Skin of body (tissue), 3 donors: ENCODE measurements at places on chromosomes 6 and 20. TPM values are rescaled to one million over a fixed set of nuclear protein-coding genes. Genes with fewer than 3 reads are reported as not detected.

DNA sequence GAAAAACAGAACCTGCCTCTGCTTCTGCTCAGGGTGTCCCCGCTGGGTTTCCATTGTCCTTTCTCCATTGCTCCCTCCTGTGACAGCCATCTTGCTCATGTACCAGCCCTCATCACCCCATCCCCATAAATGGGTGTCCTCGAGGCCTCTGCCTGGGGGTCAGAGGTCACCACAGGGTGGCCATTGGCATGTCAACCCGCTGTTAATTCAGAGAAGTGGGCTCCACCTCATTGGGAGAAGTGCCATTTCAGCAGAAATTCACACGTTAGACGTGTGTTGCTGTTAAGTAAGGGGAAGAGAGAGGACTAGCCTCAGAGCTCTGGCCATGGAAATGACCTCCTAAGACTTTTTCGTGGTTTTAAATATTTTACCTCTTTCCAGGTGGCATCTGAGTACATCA lies 71.9 kb downstream of the PTPN1 start:
- DNase-seq, result no peak

DNA sequence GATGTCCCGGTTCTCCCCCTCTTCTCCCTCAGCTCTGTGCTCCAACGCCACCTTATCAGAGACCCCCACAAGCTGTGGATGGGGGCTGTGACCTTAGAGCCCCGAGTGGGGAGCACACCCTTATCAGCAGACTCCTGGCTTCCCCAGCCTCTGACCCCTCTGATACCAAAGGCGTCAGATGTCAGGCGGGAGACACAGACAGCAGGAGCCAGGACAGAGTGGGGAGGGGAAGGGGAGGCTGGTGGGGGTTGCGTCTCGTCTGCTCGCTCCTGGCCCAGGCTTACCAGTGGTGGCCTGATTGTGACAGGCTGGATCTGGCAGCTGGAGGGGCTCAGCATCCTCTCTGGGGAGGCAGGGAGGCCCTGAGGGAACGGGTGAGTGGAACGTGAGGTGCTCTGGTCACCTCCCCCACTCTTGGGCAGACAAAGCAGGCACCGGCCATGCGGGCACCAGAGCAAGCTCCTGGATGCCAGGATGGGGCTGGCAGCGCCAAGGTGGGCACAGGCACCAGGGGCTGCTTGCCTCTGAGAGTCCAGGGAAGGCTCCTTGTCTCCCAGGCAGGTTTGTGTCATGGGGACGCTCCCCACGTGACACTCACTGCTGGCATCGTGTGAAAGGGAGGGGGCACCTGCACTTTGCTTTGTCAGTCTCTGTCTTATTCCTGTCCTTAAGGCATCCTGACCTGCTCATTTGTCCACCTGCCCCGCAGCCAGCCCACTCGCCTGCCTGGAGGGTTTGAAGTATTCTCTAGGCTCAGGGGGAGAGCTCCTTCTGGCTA lies 27.8 kb upstream of the GATA5 start:
- no peak for DNase-seq

DNA sequence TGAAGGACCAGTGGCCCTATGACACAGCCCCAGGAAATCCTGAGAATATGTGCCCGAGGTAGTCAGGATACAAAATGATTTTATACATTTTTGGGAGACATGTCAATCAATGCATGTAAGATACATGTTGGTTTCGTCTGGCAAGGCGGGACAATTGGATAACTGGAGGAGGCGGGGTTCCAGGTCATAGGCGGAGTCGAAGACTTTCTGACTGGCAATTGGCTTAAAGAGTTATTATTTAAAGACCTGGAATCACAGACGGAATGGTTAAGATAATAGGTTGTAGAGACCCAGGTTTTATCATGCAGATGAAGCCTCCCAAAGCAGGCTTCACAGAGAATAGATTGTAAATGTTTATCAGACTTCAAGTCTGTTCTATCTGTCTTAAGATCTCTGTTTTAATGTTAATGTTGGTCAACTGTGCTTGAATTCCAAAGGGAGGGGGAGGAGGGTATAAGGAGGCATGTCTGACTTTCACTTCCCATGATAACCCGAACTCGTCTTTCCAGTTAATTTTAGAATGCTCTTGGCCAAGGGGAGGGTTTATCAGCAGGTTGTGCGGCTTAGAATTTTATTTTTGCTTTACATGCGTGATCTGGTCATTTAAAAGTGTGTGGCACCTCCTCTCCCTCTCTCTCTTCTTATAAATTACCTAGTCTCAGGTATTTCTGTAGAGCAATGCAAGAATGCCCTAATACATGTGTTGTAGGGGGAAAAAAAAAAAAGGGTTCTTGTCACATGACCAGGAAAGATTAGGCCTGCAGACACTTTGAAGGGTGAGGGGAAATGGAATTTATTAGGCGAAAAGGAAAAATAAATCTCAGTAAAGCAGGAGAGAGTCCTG lies 230.7 kb downstream of the NFATC2 start:
- no peak for DNase-seq

DNA sequence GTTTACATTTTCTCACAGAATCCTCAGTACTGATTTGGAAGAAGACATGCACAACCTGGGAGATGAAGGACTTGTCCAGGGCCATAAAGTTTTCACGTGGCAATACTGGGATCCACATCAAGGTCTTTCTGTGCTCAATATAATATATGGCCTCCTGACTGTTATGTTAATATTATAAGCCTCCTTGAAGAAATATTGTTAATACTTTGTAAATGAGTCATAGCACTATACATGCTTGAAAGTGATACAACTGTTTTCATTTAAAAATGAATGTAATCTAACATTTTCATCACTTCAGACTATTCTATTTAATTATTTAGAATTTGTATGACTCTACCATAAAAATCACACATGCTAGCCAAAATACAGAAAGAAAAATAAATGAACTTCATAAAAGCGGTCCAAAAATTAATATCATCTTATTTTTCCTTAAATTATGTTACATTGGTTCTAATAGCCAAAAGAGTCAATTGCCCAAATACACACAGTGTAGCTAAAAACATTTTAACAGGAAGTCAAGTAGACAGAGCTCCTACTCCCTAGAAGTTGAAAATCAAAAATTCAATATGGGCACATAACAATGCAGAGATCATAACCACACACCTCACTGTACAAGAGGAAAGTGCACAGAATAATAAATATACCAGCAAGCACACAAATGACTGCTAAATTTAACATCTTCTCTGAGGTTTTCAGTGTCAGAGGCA lies 188.0 kb upstream of the HDDC2 start:
- no peak for DNase-seq

GRCh38 chr6:97040355-97040860 lies 115.9 kb downstream of the KLHL32 start:
- DNase-seq, result no peak

GRCh38 chr20:62814060-62814708 lies 2.7 kb upstream of the COL9A3 start:
- DNase-seq, result no peak

Gene PNRC1
- total RNA-seq, result 173 TPM

- DNase-seq, result no peak
These were observed 14.6 kb downstream of the NAA20 start for GRCh38 chr20:20031790-20032189.

Gene FOXA2
- total RNA-seq, result not detected

- no peak for DNase-seq
These were observed 4.3 kb downstream of the HMGN3 start for GRCh38 chr6:79230149-79230548.

DNA sequence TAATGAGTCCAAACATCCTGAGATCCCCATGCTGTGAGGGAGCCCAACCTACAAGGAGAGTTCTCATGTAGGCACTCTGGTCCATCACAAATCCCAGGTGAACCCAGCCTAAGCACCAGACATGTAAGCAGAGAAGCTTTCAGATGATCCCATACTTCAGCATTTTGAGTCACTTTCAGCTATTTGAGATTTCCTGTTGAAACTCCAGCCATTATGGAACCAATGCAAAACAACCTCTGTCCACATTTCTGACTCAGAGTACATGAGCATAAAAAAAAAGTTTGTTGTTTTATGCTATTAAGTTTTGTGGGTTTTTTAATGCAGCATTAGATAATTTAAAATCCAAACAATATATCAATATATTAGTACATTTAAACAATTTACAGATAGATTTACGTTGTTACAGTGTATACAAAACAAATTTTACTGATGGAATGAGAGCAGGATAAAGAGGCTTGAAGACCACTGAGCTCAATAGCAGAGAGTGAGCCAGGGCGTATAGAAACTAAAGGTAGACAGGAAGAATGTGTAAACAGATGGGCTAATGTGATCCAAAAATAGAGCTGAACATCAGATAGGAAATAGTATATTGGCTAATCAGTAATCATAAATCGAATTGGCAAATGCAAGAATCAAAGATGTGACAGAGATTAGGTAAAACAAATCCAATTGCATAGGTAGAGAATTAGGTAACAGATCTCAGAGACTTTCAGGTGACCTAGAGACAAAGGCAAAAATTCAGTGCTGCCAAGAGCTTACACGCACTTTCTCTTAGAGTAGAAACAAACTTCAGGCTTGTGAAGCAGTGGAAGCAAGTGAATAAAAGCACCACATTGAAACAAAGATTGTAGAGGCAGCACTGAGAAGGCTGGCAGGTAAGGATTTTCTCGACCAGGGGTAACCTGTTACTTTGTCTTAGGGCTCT lies 36.2 kb upstream of the PLCB1 start:
- no peak for DNase-seq

Gene SYNCRIP
- 71.9 TPM for total RNA-seq

- DNase-seq, result no peak
These were observed 955.4 kb upstream of the ADGRB3 start for GRCh38 chr6:67679566-67680296.

- DNase-seq, result no peak
These were observed 30.1 kb downstream of the RAMACL start for GRCh38 chr6:166556336-166556735.

- DNase-seq, result no peak
These were observed 155.0 kb downstream of the RNGTT start for GRCh38 chr6:88808381-88808780.

Gene POM121L2
- total RNA-seq, result not detected

GRCh38 chr6:52590152-52590891 lies 13.5 kb upstream of the TRAM2 start:
- no peak for DNase-seq

GRCh38 chr6:90934966-90935365 lies 348.1 kb upstream of the MAP3K7 start:
- no peak for DNase-seq

GRCh38 chr6:49550492-49551077 lies at the start of gene C6orf141:
Gene C6orf141, plus strand, starts transcription at chr6:49550668. Its CDS starts 125 bp downstream, at chr6:49550793.
- DNase-seq, result no peak

DNA sequence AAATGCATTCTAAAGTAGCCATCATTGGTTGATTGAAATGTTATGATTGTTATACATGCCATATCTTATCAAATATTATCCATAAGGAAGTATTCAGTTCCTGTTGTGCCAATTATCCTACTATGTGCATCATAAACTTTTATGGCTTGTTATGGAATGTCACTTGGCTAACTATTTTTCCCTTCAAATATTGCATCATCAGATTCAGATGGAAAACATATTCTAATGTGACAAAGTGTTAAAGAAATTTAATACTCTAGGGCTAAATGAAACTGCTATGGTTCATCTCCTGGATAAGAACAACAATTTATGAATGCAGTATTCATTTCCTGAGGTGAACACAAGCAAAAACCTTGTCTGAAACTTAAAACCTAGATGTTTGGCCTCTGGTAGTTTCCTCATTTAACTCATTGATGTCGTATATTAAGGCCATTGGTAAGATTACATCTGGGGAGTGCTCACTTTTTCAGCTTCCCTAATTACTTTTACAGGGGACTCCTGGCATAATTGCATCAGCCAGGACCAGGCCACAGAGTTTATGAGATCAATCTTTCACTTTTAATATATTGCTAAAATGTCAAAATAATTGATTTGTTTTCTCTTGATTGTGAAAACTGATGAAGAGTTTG lies 134.9 kb upstream of the CEP162 start:
- DNase-seq, result peak; percentile 70

GRCh38 chr20:952196-952795 lies 36.2 kb upstream of the ANGPT4 start:
- DNase-seq, result no peak

Gene NUDT3
- total RNA-seq, result 21.3 TPM

GRCh38 chr20:49214571-49214970 lies 4.6 kb upstream of the DDX27 start:
- DNase-seq, result peak; percentile 22

- DNase-seq, result no peak
These were observed 49.1 kb downstream of the SYTL3 start for GRCh38 chr6:158698931-158699330.

Gene HLA-DQB1
- total RNA-seq, result 0.69 TPM

DNA sequence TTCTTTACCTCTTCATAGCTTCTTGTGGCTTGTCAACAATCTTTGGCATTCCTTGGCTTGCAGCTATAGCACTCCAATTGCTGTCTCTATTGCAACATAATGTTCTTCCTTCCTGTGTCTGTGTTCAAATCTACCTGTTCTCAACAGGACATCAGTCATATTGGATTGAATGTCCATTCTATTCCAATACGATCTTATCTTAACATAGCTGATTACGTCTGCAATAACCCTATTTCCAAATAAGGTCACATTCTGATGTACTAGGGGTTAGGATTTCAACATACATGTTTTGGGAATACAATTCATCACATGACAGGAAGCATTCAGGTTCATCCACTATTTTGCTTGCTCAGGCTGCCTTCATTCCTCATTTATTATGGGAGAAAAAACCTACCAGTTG lies 684.4 kb upstream of the CITED2 start:
- DNase-seq, result no peak

Gene PTPRT
- 4.0 TPM for total RNA-seq
